ENCODE measurements at places on chromosomes 2 and 18. TPM values are rescaled to one million over a fixed set of nuclear protein-coding genes. Genes with fewer than 3 reads are reported as not detected.

- H3K36me3 ChIP-seq: no peaks in the 10 kb centered on the region
- no peaks in the 10 kb centered on the region for H3K27me3 ChIP-seq
- peak overlapping the region; percentile 97 for H3K27ac ChIP-seq
- peak overlapping the region; percentile 78 for H3K4me3 ChIP-seq
- H3K4me1 ChIP-seq: no peaks in the 10 kb centered on the region
Observed at GRCh38 chr2:135052997-135053474, 944 bp downstream of the RAB3GAP1 start.

YES1 gene
- 56.3 TPM for total RNA-seq

- peaks cover 8% of the 10 kb centered on the region for H3K4me1 ChIP-seq
- H3K27ac ChIP-seq: peak within 1 kb of the TSS; percentile 40
- peak within 1 kb of the TSS; percentile 33 for H3K4me3 ChIP-seq
- no peaks in the 10 kb centered on the region for H3K36me3 ChIP-seq
- no peaks in the 10 kb centered on the region for H3K27me3 ChIP-seq
Observed at GRCh38 chr2:130728549-130729316, at the start of gene GPR148. TSS of gene GPR148 (plus strand) at chr2:130729070. CDS start at chr2:130729152, 82 bp downstream.

GPAT2 gene
- total RNA-seq: 6.6 TPM

SH2D6 gene
- 9.2 TPM for total RNA-seq

PKP4 gene
- 67.3 TPM for total RNA-seq

Measured in colonic mucosa (tissue), 4 donors.